ENCODE measurements at places on chromosomes 2 and 18.

- no peak for DNase-seq
These were observed 98.7 kb upstream of the LPIN2 start for GRCh38 chr18:3111523-3112240.

GRCh38 chr2:222903234-222904220 is 42.7 kb downstream of the ACSL3 start:
- DNase-seq: peak; percentile 31

DNA sequence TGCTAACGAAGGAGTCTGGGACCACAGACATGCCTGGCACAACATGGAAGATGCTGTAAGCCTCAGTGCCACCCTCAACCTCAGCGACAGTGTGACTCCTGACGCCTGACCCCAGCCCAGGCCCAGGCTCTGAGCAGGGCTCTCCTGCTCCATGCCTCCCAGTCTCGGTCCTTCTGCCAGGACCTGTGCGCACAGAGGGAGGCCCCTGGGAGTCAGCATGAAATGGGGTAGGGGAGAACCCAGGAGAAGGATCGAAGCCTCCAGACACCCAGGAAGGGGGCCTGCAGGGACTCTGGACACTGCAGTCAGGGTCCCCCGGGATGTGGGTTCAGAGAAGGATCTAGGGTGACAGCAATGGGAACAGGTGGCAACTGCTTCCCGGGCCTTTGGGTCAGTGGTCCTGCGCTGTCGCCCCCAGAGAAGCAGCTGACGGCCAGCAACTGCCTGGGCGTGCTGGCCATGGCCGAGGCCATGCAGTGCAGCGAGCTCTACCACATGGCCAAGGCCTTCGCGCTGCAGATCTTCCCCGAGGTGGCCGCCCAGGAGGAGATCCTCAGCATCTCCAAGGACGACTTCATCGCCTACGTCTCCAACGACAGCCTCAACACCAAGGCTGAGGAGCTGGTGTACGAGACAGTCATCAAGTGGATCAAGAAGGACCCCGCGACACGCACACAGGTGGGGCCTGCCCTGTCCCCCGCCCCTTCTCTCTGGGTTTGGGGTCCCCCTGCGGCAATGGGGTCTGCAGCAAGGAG is 233.9 kb downstream of the ATAD2B start:
- DNase-seq: no peak

- no peak for DNase-seq
These were observed 96.1 kb downstream of the PPP1R1C start for GRCh38 chr2:182081602-182082260.

GRCh38 chr2:195664528-195664927 is 7.5 kb downstream of the SLC39A10 start:
- DNase-seq: no peak

DNA sequence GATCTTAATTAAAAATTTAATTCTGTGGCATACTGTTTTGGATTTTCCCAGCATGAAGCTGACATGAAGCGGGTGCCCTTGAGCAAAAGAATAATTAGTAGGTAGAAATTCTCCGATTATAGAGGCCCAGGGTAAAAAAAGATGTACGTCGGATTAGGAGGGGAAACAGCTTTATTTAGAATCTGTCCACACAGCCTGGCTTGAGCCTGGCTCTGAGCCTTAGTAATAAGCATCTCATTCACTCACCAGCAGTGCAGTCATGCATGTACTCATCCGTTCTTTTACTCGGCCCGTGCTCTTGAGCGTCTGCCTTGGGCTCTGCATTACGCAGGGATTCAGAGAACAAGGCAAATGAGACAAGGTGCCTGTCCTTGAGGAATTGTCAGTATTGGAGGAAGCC is 219.3 kb downstream of the AGAP1 start:
- DNase-seq: no peak

GRCh38 chr2:237726401-237726830 is 72.2 kb upstream of the RBM44 start:
- DNase-seq: no peak

DNA sequence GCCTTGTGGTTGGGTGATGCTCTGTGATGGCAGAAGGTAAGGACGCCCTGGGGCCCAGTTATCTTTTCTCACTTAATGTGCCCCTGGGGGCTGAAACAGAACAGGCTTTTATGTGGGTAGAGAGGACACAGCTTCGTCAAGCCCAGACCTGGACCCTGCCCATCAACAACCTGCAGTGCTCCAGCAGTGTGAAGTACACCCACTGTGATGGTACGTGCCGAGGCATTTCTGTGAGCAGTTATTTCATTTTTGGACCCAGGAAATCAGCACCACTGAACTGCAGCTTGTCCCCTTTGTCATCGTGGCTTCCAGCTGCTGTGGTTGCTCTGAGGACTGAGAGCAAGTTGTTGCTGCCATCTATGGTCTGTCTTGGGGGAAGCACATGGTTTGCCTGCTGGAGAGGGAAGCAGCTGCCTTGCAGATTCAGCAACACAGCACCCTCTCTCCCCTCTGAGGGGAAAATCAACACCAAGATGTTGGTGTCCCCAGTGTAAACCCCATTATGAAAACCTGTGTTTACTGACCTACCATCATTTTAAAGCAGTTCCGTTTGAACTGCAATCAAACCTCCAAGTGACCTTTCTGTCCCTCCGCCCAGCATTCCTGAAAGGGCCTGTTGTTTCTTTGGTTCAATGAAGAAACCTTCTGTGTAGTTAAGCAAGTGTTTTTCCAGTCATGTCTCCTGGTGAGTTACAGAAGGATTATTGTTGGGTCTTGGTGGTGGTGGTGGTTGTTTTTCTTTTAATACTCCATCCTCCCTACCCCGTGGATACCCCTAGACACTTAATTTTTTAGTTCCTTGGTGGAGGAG is 158.2 kb downstream of the MGAT5 start:
- peak; percentile 15 for DNase-seq

- no peak for DNase-seq
These were observed 246.4 kb downstream of the CDH20 start for GRCh38 chr18:61579581-61579980.

DNA sequence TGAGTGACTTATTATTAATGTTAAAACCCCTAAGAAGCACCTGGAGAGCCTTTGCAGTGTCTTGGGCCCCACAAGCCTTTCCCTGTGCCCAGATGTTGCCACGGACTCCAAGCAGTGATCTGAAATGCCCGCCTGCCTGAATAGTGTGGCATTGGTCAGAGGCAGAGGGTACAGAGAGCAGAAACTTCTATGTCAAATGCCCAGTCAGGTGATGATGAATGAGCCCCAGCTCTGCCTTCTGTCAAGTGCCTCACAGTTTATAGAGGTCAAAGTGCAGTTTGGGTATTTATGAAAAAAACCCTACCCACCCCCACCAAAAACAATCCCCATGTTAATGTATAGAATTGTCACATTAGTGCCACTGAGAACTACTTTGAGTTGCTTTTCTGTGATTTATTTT is 170.0 kb upstream of the SIX3 start:
- DNase-seq: no peak

DNA sequence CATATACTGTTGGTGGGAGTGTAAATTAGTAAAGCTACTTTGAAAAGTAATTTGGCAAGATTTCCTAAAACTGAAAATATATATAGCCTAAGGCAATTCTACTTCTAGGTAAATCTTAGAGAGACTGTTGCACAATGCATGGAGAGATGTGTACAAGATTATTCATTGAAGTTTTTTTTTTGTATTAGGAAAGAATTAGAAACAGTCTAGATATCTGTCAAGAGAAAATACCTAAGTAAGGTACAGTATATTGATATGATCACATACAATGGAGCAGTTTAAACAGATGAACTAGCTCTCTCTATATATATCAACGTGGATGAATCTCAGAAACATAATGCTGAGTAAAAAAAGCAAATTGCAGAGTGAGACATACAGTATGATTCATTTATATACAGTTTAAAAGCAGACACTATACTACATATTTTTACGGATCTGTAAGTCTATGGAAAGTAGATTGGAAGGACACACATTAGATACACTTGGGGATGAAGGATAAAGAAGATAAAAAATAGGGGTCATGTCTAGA is 59.3 kb upstream of the ACVR1 start:
- no peak for DNase-seq

- DNase-seq: no peak
These were observed 68.3 kb upstream of the RND3 start for GRCh38 chr2:150555611-150556356.

- no peak for DNase-seq
These were observed 238.6 kb downstream of the ZNF385B start for GRCh38 chr2:179622635-179623300.

- no peak for DNase-seq
These were observed 7.9 kb downstream of the SF3B1 start for GRCh38 chr2:197426723-197427603.

DNA sequence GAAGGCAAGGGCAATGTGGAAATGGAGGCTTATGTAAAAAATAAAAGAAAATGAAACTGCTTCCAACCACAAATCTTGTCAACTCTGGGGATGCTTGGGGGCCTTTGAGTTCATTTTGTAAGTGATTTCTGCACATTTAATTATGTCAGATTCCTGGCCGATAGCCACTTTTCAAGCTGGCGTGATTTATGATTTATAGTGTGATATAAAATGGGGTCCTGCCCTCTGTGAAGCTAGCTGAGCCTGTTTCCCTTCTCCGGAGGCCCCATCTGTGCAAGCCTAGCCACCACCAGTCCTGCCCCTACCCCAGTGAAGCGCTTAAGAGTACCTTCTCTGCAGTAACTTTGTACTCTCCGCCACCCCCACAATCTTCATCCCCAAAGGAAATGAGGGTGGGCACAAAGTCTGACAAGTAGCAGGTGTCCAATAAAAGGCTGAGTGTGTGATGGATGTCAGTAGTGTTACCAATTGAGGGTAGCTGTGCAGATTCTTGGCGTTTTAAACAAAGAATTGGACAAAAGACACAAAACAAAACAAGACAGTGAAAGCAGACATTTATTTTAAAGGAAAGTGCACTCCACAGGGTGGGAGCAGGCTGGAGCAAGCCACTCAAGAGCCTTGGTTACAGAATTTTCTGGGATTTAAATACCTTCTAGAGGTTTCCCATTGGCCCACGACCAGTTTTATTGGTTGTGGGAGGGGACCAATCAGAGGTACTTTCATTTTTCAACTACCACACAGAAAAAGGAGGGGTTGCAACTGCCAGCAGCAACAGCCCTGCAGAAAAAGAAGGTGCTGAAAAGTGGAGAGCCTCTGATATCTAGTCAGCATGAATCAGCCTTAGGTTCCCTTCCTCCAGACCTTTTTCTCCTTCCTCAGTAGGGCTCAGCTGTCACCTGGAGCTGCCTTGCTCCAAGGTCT is 39.0 kb upstream of the SIX3 start:
- no peak for DNase-seq

DNA sequence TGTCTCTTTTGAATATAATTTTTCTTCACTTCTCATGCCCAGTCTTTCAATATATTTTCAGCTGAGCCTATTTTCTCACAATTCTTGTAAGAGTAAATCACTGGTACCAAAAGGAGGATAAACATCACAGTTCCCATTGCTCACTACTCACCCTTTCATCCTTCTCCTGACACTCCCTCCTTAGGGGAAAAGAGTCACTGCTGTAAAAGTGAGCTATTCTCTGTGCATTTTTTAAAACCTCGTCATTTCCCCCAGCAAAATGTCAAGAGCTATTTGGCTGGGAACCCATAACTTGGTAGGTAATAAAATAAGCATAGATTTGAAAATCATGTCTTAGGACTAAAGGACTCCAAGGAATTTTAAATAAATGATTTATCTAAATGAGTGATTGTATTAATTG is 340.1 kb upstream of the GYPC start:
- DNase-seq: no peak

DNA sequence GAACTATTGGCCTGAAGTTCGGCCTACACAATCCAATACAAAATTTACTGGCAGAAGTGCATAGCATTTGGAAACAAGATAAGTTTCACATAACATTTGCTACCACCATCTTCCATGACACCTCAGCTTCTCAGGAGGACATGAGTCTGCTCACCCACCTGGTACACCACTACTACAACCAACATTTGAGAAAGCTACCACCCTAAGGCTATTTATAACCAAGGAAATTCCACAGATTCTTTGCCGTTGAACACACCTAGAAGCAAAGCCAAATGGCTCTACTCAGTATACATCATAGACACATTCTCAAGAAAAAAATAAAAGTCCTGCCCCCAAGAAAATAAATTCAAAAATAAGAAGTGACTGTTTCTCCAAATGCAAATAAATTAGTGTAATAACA is 145.3 kb downstream of the SPAG16 start:
- DNase-seq: no peak

GRCh38 chr18:41134426-41134825 is 820.6 kb upstream of the PIK3C3 start:
- DNase-seq: no peak

DNA sequence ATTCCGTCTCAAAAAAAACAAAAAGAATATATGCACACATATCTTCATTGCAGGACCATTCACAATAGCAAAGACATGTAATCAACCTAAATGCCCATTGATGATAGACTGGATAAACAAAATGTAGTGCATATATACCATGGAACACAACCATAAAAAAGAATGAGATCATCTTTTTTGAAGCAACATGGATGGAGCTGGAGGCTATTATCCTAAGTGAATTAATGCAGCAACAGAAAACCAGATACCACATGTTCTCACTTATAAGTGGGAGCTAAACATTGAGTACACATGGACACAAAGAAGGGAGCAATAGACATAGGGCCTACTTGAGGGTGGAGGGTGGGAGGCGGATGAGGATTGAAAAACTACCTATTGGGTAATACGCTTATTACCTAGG is 8.8 kb downstream of the NT5C1B start:
- no peak for DNase-seq

DNA sequence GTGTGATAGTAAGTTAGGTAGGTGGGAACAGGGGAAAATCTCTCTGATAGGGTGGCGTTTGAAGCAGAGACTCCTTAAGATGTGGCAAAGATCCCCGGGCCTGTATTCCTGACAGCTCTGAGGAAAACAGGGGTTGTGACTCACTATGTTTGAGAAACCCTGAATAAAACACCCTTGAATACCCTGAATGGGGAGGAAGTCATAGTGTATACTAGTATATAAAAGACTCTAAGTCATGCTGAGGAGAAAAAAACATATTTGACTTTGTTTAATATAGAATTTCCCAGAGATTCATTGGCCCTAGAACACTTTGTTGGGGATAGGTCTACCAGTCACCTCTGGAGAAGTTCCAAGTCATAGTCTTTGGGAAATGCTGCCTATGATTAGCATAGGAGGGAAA is 590.9 kb downstream of the IRS1 start:
- DNase-seq: no peak

DNA sequence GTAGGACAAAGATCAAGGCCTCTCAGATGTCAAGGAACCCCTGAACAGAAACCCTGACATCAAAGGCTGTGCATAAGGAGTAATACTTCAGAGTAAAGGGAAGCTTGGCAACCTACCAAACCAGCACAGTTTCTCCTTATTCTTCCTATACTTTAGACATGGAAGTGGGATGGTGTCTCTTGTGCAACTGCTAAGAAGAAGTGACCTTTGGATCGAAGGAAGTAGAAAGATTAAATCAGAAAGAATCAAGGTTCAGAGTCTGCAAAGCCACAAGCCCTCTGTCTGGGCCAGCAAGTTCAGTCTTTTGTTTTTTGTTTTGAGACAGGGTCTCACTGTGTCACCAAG is 66.2 kb upstream of the SLC39A10 start:
- no peak for DNase-seq

GRCh38 chr18:8548186-8548585 is 61.1 kb upstream of the RAB12 start:
- DNase-seq: no peak
